ENCODE measurements at places on chromosomes 2 and 18.

GRCh38 chr2:68971591-68972231, 2.7 kb upstream of the GKN1 start:
- DNase-seq: no peak

- peak; percentile 38 for DNase-seq
These were observed 198.5 kb downstream of the OTX1 start for GRCh38 chr2:63249161-63249560.

GRCh38 chr2:120546048-120546864, 189.4 kb upstream of the GLI2 start:
- no peak for DNase-seq

- DNase-seq: no peak
These were observed 204.4 kb upstream of the RASGRP3 start for GRCh38 chr2:33272001-33272400.

DNA sequence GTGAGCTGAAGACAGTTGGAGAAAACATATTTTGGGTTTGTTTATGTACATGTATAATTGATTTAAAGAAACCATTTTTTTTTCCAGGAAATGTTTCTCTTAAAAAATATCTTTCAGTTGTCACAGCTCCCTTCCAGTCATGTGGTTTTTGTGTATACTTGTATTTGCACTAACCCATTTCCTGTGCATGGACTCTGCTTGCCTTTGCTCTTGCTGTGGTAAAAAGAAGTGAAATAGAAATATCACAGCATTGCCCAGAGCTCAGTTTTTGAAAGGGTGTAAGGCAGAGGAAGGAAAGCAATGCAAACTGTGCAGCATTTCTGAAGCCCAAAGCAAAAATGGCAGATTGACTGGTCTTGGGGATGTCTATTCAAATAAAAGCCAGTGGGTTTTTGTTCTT, 10.4 kb upstream of the DOCK10 start:
- DNase-seq: no peak

DNA sequence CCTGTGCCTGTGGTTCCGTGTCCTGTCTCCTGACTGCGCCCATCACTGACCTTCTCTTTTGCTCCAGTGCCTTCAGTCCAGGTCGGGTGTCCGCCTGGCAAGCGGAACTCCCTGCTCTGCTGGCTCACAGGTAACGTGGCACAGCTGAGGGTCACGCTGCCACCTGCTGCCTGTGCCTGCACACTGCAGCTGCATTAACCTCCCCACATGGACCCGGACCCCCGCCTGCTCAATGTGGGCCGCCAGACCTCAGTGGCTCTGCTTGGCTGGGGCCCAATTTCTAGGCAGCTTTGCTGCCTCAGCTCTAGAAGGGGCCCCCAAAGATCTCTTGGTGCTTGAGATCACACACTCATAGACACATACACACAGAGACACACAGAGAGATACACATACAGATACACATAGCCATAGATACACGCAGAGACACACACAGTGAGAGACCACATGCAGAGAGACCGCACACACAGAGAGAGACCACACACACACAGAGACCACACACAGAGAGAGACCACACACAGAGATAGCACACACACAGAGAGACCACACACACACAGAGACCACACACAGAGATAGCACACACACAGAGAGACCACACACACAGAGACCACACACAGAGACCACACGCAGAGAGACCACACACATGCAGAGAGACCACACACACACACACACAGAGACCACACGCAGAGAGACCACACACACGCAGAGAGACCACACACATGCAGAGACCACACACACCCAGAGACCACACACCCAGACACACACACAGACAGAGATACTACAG, 14.9 kb upstream of the CNNM3 start:
- peak; percentile 32 for DNase-seq

DNA sequence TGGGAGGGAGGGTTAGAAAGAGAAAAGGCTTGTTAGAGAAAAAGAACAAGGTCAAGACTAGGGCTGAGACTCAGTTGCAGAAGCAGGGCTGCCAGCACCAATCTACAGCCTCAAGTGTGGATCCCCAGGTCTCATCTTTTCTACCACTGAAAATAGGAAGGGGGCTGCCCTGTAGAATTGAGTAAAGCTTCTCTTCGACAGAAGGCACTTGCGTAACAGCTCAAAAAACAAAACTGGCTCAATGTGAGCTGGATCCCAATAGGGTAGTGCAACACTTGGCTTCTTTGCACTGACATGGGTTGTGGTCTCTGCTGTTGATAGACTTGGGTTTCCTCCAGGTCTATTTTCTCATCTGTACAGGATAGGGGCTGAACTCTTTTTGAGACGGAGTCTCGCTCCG, 1.8 kb upstream of the MPV17 start:
- DNase-seq: no peak

DNA sequence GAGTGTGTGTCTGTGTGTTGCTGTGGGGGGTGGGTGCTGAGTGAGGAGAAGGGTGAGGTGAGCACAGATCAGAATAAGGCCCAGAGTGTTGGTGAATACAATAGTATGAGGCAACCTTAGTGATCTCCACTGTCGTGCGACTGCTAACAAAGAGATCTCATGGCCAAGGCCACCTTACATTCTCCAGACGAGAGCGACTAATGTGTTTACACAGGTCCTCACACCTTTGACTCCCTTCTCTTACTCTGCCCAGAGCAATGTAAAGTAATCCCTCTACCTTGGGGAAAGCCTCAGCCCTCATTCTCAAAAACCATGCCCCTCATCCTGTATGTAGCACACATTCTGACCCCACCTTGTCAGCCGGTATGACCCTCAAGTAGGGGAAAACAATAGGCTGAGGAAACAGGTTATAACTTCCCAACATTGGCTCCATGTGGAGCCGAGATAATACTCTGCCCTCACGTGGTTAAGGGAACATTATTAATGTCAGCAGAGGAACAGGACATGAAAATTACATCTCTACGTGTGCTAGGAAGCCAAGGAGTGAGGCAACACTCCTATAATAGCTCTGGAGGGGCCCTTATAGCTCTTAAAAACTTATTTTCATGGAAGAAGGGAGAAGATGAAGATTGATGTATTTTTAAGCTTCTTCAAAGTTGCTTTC, 323.0 kb upstream of the NT5C1B start:
- DNase-seq: no peak

DNA sequence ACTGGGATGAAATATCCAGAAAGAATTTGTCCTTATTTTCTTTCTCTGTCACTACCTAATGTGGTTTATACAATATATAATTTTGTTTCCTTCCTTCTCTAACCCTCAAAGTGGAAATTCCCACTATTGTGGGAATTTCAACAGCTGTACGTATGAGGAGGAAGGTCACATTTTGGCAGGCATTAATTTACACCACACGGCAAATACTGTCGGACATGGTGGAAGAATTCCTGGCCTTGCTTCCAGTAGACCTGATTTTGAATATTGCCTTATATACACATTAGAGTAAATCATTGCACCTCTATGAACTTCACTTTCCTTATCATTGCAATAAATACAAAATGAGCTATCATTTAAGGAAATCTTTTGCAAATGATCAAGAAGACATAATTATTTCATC, 358.1 kb upstream of the ETAA1 start:
- no peak for DNase-seq

GRCh38 chr2:100964681-100965169, 37.4 kb upstream of the RPL31 start:
- no peak for DNase-seq

- no peak for DNase-seq
These were observed 3.7 kb downstream of the NPPC start for GRCh38 chr2:231922311-231923009.

DNA sequence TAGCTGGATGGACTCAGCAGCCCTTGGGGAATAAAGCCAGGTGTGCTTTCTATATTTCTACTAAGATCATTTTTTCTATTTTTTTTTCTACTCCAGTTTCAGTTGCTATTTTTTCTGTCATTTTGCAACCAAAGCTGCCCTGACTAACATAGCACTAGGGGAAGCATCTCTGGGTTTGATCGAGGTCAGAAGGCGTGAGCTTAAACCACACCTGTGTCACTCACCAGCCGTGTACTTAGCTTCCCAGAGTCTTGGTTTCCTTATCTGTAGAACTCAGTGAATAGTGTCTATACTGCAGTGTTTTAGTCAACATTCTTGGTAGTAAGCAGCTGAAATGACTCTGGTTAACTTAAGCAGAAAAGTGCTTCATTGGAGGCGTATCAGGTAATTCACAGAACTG, 489.6 kb upstream of the SPRED2 start:
- no peak for DNase-seq

GRCh38 chr18:11379660-11380059, 229.7 kb upstream of the SLC35G4 start:
- DNase-seq: no peak

DNA sequence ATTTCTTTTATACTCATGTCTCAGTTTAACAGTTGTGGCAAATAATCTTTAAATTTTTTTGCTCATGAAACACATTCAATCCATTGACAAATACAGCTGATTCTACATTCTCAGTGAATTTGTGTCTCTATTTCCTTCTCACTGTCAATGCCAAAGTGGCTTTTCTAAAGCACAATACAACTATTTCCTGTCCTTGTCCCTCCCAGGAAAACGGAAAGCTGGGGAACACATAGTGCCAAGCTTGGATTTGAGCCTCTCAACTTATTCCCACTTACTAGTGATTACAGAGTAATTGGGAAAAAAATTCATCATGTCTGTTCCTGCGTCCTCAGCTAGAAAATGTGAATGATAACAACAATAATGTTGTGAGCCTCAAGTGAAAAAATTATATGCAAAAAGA, 899.7 kb upstream of the CDH2 start:
- no peak for DNase-seq

- no peak for DNase-seq
These were observed 44.3 kb upstream of the TMEM87B start for GRCh38 chr2:112010751-112011150.

DNA sequence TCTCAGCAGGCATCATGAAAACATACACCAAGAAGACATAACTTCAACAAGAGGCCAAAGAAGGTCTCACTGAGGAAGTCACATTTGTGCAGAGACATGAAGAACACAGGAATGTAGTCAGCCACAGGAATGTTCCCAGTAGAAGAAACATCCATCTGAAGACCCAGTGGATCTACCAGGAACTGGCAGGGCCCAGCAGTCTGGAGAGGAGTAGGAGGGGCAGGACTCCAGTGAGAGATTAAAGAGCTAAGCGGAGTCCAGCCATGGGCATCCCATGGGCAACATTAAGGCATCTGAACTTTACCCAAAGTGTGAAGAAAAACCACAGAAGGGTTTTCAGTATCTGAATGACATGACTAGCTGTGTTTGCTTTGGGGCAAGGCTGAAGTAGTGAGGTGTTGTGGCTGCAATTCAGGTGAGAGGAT, 103.1 kb downstream of the UPP2 start:
- no peak for DNase-seq

DNA sequence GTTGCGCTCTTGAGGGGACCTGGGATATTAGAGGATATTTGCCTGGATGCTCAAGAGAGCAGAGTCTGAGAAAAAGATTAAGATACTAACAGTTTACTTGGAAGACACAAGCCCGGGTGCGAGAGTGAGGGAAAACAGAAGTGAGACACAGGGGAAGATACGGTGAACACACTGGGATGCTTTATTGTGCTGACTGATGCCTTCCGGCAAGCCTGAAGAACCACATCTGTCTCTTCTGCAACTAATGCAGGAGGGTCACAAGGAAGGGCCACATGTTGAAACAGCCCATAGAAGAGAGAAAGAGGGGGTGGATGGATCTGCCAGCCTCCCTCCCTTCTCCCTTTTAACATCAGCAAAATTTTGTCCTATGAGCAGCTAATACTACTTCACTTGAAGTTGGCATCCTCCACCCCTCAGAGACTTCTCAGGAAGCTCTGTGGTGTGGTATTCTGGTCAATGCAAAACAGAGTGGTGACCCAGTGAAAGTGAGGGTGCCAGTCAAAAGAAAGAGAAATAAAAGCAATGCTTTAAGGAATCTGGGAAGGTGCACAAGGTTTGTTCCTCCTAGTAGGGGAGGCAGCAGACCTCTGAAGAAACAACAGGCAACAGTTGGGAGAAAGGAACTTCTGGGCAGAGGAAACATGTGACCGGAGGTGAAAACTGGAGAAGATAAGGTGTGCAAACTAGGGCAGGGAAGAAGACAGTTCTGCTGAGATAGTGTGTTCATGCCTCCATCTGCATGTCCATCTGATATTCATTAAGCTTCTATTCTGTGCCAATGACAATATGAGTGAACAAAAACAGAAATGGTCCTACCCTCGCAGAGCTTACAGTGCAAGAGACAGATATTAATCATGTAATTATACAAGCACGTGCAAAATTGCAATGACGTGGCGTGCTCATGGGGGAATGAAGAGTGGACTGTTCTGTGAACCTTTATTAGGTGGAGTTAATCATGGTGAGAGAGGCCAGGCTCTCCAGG, 107.1 kb downstream of the LYPD6B start:
- no peak for DNase-seq

- no peak for DNase-seq
These were observed 103.8 kb downstream of the DGKD start for GRCh38 chr2:233458031-233458610.

DNA sequence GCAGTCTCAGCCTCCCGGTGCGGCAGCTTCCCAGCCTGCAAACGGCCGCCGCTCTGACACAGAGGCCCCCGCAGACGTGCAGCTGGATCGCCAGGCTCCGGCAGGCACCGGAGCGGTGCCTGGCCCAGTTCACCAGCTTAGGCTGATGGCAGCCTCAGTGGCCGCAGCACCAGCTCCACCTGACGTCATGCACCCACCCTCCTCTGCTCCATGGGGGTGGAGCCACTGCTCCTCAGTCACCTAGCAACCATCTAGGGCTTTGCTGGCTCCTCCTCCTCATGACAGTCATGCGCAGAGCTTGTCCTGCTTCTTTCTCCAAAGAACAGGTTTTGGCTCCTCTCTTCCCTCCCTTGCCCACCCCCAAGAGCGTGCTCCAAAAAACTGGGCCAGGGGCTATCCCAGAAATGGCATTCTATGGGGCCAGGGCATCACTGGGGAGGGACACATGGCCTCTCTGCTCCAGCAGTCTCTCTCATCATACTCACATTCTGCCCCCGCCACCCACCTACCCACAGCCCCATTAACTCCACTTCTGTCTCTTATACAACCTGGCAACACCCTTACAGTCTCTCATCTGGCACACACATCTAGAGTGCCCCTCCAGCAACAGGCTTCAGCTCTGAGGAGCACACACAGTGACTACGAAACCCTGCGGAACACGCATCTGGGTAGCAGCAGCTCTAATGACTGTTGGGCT, 5.5 kb downstream of the DCTN1 start:
- DNase-seq: no peak

- no peak for DNase-seq
These were observed 10.4 kb downstream of the FOXI3 start for GRCh38 chr2:88442061-88442460.

- DNase-seq: no peak
These were observed 14.7 kb downstream of the AGAP1 start for GRCh38 chr2:235508371-235509160.
